Activated CD4-positive, alpha-beta T cell treated with anti-CD3 and anti-CD28 coated beads, Interleukin-2, amount 50 U/mL, for 24 hours (primary cell): ENCODE measurements at places on chromosomes 11 and 22.

GRCh38 chr11:120241277-120241676, 1.3 kb downstream of the POU2F3 start:
- DNase-seq: no peak

GRCh38 chr11:11937957-11938356, 70.5 kb downstream of the DKK3 start:
- no peak for DNase-seq

DNA sequence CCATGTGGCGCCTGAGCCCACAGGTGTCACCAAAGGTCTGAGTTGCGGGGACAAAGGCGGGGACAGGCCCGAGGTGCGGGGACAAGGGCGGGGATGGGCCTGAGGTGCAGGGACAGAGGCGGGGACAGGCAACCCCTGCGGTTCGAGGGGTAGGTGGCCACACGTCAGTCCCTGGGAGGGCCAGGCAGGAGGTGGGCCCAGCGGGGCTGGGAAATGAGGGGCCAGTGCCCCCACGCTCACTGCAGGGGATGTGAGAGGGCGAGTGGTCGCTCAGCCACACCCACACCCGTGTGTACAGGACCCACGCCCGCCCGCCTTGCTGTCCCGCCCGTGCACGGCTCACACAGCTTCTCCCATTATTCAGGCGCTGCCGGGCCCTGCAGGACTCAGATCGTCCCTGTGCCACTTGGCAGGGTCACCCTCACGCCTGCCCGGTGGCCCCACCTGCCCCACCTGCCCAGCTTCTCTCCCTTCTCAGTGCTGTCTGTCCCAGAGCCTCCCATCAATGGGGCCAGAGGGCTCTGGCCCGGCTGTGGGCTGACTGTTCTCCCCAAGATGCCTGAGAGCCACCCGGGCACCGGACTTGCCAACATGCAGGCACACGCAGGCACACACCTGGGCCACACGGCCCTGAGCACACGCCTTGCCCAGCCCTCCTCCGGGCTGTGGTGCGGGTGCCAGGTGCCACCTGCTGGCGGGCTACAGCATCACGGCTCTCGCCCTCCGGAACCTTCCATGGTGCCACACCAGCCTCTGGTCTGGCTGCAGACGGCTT, 14.2 kb upstream of the MUC6 start:
- peak; percentile 56 for DNase-seq

- no peak for DNase-seq
Observed at GRCh38 chr22:29633514-29634312, 30.3 kb downstream of the NF2 start.

DNA sequence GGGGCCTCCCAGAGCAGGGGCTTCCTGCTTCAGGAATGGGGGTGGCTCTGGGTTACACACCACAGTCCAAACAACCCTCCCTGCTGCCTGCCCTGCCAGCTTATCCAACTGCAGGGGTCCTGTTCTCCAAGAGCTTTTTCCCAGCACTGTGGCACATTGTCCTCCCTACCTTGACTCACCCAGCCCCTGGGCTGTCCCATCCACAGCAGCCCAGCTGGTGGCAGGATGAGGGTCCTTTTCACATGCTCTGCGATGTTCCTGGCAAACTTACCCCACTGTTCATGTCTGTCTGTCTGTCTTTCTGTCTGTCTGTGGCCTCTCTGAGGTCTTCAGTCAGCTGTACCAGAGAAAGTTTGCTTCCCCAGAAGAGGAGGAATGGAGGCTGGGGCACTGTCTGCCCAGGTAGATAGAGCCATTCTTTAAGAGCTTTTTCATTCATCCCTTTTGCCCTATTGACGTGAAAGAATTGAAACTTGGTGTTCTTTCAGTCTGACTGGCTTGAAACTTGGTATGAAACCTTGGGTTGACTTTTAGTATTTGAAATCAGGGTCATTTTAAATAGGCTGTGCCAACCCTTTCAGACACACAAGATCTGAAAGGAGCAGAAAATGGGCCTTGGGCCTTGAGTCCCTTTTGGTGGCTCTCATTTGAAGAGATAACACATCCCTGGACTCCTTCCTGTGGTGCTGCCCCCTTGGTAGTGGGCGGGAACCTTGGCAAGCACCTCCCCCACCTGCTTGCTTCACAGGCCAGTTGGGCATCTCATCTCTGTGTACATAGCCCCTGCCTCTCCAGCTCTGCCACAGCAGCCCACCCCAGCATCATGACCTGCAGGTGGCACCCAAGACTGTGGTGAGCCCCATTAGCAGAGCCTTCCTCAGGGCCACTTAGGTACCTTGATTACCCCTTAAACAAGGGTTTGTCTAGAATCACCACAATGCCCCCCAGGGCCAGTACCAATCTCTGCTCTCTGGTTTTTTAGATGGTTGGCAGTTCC, 74.6 kb upstream of the SUSD2 start:
- no peak for DNase-seq

DNA sequence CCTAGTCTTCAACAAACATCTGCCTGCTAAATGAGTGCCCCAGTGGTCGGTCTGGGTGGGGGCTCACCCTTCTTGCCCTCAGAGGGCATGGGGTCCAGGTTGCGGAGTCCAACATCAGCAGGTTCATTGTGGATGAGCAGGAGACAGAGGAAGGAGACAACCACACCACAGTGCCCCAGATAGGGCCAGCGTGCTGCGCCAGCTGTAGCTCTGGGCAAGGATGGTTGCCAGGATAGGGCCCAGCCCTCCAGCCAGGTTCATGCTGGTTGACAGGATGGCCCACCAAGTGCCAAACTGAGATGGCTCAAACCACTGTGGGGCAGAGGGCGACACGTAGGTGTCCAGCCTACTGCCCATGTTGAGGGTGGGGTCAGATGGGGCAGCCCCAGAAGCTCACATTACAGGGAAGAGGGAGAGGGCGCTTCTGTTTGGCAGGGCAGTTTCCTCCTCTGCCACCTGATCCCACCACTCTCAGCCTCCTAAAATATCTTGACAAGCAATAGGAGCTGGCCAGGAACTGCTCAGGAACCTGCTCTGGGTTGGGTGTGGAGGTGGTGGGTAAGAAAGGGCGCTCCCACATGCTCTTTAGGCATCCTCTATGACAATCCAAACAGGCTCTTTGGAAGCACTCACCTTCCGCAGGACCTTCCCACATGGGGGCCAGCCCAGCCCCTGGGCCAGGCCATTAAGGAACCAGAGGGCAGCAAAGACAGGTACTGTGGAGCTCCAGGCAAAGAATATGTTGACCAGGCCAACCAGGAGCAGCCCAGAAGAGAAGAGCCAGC, 2.9 kb downstream of the SLC37A4 start:
- no peak for DNase-seq

DNA sequence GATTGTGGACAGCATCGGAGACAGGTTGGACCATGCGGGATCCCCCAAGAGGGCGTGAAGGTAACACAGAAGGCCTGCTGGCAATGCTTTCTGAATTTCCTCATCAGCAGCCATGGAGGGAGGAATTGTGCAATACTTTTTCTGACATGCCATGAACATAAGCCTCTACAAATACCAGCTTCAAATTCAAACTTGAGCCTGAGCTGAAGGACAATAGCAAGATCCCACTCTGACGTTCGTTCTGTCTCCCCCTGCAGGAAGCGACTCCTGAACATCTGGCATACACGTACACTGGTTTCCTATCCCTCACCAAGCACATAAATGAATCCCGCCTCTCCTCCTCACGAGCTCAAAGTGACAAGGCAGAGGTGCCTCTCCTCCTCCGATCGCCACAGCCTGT, 312.2 kb downstream of the BRD1 start:
- DNase-seq: no peak

DNA sequence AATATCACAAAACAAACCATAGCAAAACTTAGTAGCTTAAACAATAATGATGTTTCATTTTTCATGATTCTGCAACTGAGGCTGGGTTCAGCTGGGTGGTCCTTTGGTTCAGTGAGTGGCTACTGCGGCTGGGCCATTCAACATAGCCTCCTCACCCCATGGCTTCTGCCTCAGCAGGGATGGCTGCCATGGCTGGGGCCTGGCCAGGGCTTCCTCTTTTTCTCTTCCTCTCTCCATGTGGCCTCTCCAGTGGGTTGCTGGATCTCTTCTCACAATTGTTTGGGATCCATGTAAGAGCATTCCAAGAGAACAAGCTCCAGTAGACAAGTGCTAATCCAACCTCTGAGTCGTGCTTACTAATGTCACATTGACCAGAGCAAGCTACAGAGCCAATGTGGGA, 248.6 kb upstream of the PLET1 start:
- DNase-seq: no peak

GRCh38 chr22:44625981-44626687, 75.9 kb upstream of the PRR5 start:
- peak; percentile 77 for DNase-seq

DNA sequence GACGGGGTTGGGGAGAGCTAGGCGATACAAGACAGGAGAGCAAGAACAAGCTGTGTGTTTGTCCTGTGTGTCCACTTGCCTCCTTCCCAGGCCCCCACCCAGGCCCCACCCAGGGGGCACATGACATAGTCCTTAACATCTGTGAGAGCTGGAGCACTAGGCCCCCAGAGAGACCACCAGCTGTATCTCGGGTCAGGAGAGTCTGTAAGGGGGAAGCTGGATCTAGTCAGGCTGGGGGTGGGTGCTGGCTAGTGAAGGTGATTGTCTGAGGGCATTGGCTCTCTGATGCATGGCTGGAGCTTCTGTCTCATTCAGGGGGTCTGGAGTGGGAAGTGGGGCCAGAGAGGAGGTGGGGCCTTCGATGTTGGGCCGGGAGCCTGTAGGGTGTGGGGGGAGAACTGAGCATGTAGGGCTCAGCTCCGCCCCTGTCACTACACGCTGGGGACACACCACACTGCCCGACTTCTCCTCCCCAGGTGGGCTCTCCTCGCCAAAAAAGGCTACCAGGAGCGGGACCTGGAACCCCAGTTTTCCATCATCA, 571 bp downstream of the P2RX6 start:
- no peak for DNase-seq

DNA sequence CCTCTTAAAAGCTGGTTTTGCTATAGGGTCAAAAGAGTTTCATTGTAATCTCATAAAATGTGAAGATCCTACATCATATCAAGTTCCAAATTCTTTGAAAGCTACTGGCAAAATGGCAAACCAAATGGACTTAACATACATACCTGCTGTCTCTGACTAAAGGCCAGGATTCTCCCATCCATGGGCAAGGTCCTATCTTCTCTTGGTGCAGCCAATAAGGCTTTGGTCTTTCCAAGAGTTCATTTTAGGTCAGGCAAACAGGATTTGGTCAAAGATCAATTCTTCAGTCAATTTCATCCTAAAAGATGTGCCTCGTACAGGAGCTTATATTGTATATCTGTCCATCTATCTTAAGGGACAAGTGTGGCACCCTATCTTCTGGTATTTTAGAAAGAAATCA, 49.7 kb downstream of the CADM1 start:
- DNase-seq: no peak

DNA sequence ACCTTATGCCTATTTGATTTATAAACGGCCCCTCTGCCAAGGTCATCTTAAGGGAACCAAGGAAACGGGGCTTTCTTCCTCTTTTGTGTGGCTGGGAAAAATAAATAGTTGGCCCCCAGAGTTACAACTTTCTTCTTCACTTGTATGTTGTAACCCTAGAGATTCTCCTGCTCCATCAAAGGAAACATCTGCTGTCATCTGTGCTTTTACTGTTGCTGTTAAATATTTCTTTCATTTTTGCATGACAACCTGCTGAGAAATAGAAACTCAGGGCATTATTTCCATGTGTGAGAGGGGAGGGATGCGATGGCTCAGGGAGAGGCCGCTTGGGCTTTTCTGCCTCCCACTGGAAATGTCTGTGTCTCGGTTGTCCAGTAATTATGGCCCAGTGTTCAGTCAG, 21.8 kb upstream of the CDC42EP2 start:
- no peak for DNase-seq

DNA sequence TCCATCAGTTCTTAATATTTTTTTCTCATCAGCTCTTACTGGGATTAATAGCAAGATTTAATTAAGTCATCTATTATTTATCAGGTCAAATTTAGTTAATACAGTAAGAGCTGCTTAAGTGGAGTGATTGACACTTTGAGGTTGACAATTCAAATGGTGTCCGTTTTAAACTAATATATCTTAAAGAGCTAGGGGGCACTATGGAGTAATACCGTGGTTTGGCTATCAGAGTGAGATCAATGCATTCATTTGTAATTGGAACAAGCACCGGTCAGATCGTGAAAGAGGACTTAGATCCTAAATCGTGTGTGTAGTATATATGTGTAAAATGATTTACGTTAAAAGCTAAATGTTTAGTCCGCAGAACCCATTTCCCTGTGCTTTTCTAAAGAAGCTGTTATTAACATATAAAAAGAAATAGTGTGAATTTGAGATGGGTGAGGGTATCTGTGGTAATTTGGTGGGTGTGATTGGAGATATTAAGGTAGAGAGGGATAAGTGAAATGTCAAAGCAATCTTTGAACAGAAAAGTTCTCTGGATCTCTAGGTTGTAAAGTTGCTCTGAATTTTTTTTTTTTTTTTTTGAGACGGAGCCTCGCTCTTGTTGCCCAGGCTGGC, 2.3 kb downstream of the SIK2 start:
- DNase-seq: no peak

DNA sequence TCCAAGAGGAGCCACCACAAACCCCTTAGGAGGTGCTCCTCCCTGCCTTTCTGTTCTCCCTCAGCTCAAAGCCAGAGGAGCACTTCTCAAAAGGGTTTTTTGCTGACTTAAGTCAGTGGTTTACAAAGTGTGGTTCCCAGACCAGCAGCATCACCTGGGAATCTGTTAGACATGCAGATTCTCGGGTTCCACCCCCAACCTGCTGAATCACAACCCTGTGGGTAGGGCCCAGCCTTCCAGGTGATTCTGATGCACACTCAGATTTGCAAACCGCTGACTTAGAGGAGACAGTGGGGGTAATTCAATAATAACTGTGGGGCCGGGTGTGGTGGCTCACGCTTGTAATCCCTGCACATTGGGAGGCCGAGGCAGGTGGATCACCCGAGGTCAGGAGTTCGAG, 22.8 kb downstream of the CREB3L1 start:
- DNase-seq: no peak

GRCh38 chr11:36243641-36244040, 45.6 kb downstream of the COMMD9 start:
- no peak for DNase-seq

GRCh38 chr22:39205344-39206021, 39.3 kb downstream of the PDGFB start:
- DNase-seq: no peak

DNA sequence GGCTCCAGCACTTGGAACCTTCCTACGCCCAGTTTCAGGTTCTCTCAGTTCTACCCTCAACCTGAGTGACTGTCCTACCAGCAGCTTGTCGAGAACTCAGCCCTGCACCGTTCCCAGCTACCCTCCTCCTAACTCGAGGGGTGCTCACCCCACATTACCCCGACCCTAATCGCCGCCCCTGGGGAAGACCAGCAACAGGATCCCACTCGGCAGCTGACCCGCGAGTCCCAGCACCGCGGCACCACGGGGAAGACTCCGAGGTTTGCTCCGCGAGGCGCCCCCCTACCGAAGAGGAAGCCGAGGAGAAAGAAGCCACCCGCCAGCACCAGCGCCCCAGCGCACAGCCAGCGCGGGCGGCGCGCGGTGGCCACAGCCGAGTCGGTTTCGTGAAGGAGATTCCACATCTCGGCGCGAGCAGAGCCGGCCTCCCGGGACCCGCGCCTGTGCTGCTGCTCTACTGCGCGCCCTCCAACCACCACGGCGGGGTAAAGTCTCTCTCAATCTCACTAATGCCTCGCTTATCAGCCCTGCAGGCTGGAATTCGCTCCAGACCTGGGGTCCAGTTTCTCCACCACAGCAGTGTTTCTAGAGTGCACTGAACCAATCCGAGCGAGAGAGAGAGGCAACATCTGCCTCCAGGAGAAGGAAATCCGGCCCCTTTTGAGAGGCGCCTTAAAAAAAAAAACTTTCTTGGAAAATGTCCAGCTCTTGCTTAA, at the start of gene FOLH1:
Gene FOLH1, minus strand, starts transcription at position 597 of the 716 bp plus-strand sequence. Its CDS starts 193 bp downstream, at position 404.
- no peak for DNase-seq
